Right ventricle myocardium inferior (tissue), 1 donor: ENCODE measurements at places on chromosomes 1 and 21. TPM values are rescaled to one million over a fixed set of nuclear protein-coding genes. Genes with fewer than 3 reads are reported as not detected.

DNA sequence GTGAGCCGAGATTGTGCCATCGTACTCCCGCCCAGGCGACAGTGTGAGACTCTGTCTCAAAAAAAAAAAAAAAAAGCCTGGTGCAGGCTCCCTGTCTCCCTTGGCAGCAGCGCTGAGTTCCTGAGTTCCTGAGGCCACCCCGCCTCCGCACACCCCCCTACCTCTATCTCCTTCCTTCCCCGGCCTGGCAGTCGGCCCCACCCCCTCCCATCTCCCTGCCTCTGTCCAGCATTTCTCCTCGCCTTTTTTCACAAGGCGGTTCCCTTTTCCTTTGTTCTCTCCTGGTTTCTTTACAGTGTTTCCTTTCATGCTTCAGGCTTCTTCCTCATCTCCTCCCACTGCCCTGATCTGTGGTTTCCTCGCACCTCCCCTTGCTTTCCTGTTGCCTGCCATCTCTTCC, 2.7 kb downstream of the RORC start:
- no peak for DNase-seq

DNA sequence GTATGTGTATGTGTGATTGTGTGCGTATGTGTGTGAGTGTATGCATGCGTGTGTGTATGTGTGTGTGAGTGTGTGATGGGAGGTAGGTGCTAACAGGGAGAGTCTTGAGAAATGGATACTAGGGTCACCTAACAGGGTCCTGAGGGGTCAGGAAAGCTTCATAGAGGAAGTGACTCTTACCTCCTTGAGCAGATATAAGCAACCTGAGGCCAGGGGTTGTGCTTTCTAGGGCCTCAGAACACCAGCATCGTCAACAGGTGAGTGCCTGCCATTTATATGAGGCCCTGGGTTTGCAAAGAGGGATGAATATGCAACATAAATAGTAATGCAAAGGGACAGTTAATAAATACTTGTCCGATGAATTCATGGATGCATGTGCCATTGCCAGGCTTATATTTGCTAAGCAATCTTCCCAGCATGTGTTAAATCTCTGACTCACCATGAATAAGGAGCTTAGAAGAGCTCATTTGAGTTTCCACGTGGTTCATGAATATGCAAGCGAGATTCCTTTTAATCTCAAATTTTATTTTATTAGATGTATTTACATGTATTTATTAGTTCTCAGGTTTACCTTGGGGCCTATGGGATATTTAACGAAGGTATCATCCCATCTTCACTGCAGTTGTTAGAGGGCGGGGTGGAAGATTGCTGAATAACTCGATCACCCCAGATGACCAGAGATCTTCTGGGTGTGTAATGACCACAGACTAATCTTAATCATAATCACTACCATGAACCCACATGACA, 438.3 kb downstream of the CAMTA1 start:
- DNase-seq: no peak

- DNase-seq: no peak
Measured at GRCh38 chr1:38045401-38046332, 926 bp downstream of the POU3F1 start.

- DNase-seq: no peak
Measured at GRCh38 chr21:43727519-43728153, 8.7 kb downstream of the PDXK start.

DNA sequence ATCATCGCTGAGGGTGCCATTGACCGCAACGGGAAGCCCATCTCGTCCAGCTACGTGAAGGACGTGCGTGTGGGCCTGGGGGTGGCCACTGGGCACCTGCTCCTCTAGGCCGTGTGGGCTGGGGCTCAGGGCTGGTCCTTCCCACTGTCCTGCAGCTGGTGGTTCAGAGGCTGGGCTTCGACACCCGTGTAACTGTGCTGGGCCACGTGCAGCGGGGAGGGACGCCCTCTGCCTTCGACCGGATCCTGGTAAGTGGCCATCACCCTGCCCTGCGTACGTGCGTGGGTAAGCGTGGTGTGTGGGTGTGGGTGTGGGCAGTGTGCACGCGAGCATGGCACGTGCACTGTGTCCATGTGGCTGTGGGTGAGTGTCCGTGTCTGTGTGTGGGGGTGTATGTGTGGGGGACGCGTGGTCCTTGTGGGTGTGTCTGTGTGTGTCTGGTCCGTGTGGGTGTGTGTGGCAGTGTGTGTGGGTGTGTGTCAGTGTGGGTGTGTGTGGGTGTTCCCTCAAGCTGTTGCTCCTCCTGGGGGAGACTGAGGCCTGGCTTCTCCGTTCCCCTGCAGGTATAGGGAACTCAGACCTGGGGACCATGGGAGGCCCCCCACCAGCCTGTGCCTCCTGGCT, 16.5 kb downstream of the PFKL start:
- peak; percentile 70 for DNase-seq

TMOD4 gene
- not detected for total RNA-seq
